ENCODE measurements at places on chromosomes 2 and 18.

DNA sequence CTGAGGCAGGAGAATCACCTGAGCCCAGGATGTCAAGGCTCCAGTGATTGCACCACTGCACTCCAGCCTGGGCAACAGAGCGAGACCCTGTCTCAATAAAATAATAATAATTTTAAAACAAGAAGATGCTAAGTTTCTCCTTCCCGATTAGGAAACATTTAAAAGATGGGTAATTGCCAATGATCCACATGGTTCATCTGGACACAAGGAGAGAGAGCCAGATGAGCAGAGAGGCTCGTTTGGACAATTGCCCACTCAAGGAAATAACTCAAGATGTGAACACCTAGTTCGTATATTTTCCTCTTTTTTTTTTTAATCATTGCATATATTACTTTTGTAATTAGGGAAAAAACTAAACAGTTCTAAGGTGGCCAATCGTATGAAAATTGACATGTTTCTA lies 3.6 kb upstream of the ACTG2 start:
- no peaks in the 10 kb centered on the region for H3K27me3 ChIP-seq
- H3K4me1 ChIP-seq: peaks cover 46% of the 10 kb centered on the region
- no peak for DNase-seq
- peak overlapping the region; percentile 94 for H3K27ac ChIP-seq

- H3K4me3 ChIP-seq: no peak overlapping the region
- DNase-seq: no peak
- peak overlapping the region; percentile 13 for H3K27ac ChIP-seq
- no peaks in the 10 kb centered on the region for H3K27me3 ChIP-seq
- H3K4me1 ChIP-seq: peaks cover 28% of the 10 kb centered on the region
These were observed 226.0 kb downstream of the FAM210A start for GRCh38 chr18:13500227-13500865.

DNA sequence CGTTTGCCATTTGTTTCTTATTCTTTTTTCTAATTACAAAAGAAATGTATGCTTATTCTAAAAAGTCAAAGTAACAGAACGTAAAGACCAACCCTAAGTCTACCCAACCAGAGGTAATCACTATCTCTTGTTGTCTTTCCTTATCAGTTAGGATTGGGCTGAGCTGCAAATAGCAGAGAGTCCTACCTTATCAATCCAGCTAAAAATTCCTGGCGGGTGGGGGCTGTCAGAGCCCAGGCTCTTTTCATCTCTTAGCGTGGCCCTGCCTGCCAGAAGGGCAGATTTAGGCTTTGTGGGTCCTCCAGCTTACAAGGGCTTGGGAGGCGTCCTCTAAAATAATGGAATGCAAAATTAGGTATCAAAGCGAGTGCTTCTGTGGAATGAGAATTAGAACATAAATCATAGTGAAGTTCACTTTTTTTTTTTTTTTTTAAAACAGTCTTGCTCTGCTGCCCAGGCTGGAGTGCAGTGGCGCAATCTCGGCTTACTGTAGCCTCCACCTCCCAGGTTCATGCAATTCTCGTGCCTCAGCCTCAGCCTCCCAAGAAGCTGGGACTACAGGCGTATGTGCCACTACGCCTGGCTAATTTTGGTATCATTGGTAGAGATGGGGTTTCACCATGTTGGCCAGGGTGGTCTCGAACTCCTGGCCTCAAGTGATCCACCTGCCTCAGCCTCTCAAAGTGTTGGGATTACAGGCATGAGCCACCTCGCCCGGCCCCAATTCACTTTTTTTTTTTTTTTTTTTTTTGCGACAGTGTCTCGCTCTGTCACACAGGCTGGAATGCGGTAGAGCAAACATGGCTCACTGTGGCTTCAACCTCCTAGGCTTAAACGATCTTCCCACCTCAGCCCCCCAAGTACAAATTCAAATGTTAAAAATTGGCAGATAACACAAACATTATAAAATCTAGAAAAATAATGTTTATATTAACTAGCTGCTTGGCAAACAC lies 57.4 kb upstream of the B3GNT7 start:
- H3K36me3 ChIP-seq: peaks cover 70% of the 10 kb centered on the region
- no peak overlapping the region for H3K4me3 ChIP-seq
- no peak overlapping the region for H3K27ac ChIP-seq
- no peak for DNase-seq

DNA sequence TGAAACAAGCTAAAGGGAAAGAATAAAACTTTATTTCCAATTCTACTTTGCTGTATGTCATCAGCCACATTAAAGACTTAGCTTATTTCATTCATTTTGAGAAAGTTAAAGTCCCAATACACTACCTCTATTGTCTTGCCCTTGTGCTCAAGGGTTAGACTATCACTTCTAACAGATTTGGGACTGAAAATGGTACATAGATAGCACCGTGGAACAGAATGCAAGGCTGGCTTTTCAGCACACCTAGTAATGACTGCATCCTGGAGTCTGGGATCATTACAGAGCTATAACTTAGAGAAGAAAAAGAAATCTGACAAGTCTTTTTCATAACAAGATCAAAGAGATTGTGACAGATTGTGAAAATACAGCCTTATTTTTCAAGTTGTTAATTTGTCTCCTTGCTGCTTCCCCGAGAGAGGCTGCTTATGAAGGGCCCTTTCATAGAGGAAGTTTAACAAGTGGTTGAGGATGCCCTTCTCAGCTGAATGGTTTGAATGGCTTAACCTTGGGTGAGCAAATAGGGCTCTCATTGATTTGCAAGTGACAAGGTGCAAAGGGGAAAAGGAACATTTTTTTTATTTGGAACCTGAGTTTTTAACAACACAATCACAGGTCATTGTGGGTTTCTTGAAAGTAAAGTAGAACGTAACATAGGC lies 371.8 kb downstream of the EPHA4 start:
- H3K4me1 ChIP-seq: no peaks in the 10 kb centered on the region
- DNase-seq: no peak
- no peaks in the 10 kb centered on the region for H3K27me3 ChIP-seq
- no peak overlapping the region for H3K27ac ChIP-seq
- H3K36me3 ChIP-seq: no peaks in the 10 kb centered on the region
- no peak overlapping the region for H3K4me3 ChIP-seq

DNA sequence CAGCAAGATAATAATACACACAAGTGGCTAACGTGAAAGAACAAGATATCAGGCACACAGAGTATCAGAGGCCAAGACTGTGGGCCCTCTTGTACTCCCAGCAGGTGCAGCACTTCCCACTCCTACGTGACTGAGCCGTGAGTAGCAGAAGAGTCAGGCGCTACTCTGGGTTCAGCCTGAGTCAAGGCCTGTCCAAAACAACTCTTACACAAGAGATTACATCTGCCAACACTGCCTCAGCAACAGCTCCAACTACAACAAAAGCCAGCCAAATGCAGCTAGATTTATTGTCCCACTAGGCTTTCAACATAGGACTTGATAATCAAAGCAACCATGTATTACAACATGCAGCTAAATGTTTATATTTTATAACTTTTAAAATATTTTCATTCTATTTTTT lies 56.2 kb downstream of the ITSN2 start:
- H3K36me3 ChIP-seq: peaks cover 64% of the 10 kb centered on the region
- no peaks in the 10 kb centered on the region for H3K27me3 ChIP-seq
- DNase-seq: no peak
- H3K4me3 ChIP-seq: no peak overlapping the region
- peaks cover 31% of the 10 kb centered on the region for H3K4me1 ChIP-seq
- peak overlapping the region; percentile 79 for H3K27ac ChIP-seq

- H3K36me3 ChIP-seq: no peaks in the 10 kb centered on the region
- DNase-seq: peak; percentile 68
- no peak overlapping the region for H3K4me3 ChIP-seq
- no peaks in the 10 kb centered on the region for H3K27me3 ChIP-seq
- no peak overlapping the region for H3K27ac ChIP-seq
These were observed 277.1 kb downstream of the SOX11 start for GRCh38 chr2:5969303-5969702.

DNA sequence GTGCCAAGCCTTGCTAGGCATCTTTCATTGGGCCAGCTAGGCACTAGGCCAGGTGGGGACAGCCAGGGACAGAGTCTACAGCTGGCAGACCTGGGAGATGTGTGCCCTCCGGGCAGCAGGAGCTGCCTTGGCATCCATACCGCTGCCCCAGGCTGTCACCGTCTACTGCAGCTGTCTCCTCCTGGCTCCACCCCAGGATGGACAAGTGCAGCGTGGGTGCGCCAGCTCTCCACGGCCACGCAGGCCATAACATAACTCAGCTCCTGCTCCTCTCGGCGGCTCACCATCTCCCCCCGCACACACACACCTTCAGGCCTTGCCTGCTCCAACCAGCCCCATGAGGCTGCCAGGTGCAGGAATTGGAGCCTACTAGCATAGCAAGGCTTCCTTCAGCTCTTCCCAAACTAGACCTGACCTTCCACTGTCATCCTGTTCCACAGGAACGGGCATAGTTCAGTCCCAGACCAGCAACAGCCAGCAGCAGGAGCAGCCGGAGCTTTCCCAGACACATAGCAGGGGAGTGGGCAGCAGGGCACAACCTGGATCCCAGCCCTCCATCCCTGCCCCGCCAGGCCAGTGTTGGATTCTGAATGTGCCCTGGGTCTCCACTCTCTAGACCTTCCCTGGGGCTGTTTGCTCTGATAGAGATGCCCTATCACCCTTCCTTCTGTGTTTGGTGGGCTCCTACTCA lies 2.5 kb upstream of the ADRA2B start:
- H3K27me3 ChIP-seq: peaks cover 8% of the 10 kb centered on the region
- H3K4me1 ChIP-seq: peaks cover 12% of the 10 kb centered on the region
- H3K27ac ChIP-seq: no peak overlapping the region
- H3K36me3 ChIP-seq: no peaks in the 10 kb centered on the region

DNA sequence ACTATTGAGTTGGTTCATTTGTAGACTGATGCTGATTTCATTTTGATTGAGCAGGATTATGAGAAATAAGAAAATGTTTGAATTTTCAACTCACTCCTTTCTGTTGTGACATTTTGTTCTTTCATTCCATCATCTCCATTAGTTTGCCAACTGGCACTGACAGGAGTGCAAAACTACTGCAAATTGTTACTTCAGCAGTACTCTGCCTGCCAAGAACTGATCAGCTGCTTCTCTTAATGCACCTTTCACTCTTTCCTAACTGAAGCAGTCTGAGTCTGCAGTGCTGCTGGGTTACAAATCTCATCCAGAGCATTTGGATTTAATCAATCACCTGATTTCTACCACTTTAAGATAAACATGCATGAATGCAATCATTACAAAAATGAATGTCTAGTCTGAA lies 70.9 kb downstream of the TMEFF2 start:
- H3K27me3 ChIP-seq: no peaks in the 10 kb centered on the region
- peaks cover 61% of the 10 kb centered on the region for H3K4me1 ChIP-seq
- no peaks in the 10 kb centered on the region for H3K36me3 ChIP-seq

- no peaks in the 10 kb centered on the region for H3K27me3 ChIP-seq
- peaks cover 24% of the 10 kb centered on the region for H3K4me1 ChIP-seq
These were observed 166.9 kb upstream of the KLF7 start for GRCh38 chr2:207332480-207333212.

GRCh38 chr2:58532641-58533040 lies 291.5 kb upstream of the FANCL start:
- H3K36me3 ChIP-seq: no peaks in the 10 kb centered on the region
- DNase-seq: no peak

DNA sequence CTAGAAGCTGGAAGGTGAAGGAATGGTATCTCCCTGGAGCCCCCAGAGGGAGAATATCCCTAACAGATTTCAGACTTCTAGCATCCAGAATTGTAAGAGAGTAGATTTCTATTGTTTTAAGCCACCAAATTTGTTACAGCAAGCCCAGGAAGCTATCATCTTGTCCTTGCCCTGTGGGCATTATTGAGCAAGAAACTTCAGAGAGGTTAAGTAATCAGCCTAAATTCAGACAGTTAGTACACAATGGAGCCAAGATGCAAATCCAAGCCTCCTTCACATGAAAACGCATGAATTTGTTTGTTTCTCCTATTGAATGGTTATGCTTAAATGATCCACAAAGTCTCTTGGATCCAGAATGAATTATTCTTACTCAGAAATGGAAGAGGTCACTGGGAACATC lies 55.2 kb upstream of the TRIB2 start:
- no peak overlapping the region for H3K27ac ChIP-seq
- H3K36me3 ChIP-seq: no peaks in the 10 kb centered on the region
- no peaks in the 10 kb centered on the region for H3K27me3 ChIP-seq
- peaks cover 9% of the 10 kb centered on the region for H3K4me1 ChIP-seq

GRCh38 chr2:98576666-98577312 lies 31.5 kb downstream of the COA5 start:
- H3K27ac ChIP-seq: no peak overlapping the region
- peaks cover 81% of the 10 kb centered on the region for H3K36me3 ChIP-seq
- no peak overlapping the region for H3K4me3 ChIP-seq
- DNase-seq: no peak

- H3K36me3 ChIP-seq: no peaks in the 10 kb centered on the region
- DNase-seq: no peak
- no peaks in the 10 kb centered on the region for H3K4me1 ChIP-seq
- H3K4me3 ChIP-seq: no peak overlapping the region
These were observed 254.5 kb downstream of the DSEL start for GRCh38 chr18:67261931-67262552.

GRCh38 chr2:109168716-109169115 lies 39.7 kb downstream of the SH3RF3 start:
- no peaks in the 10 kb centered on the region for H3K36me3 ChIP-seq
- no peak overlapping the region for H3K4me3 ChIP-seq
- no peak overlapping the region for H3K27ac ChIP-seq
- no peak for DNase-seq
- no peaks in the 10 kb centered on the region for H3K27me3 ChIP-seq
- H3K4me1 ChIP-seq: peaks cover 59% of the 10 kb centered on the region

GRCh38 chr18:75538727-75539126 lies 111.2 kb upstream of the SMIM21 start:
- peak; percentile 42 for DNase-seq
- no peaks in the 10 kb centered on the region for H3K4me1 ChIP-seq
- H3K4me3 ChIP-seq: no peak overlapping the region
- no peaks in the 10 kb centered on the region for H3K27me3 ChIP-seq
- H3K36me3 ChIP-seq: no peaks in the 10 kb centered on the region

DNA sequence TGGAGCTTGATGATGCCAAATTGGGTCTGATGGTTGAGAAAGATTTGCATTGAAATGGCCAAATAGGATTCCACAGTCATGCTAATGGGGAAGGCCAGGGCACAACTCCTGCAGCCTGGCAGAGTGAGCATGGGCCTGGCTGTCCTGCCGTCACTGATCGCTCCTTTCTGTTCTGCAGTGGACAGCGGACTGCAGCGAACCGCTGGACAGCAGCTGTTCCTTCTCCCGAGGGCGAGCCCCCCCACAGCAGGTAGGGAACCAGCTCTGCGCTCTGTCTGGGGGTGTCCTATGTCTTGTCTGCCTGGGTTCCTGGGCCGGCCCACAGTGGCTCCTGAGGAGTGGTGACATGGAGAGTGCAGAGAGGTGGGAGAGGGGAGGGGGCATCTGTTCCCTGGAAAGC lies 97.6 kb downstream of the CTIF start:
- no peak overlapping the region for H3K27ac ChIP-seq
- no peak for DNase-seq

All from esophagus muscularis mucosa (tissue), 4 donors.